Stimulated activated CD4-positive, alpha-beta T cell treated with anti-CD3 and anti-CD28 coated beads, Interleukin-12 subunit alpha, Interleukin-12 subunit beta, amount 100 ng/mL, for 24 hours (primary cell): ENCODE measurements at places on chromosomes 7 and 10.

GRCh38 chr7:77529279-77529678 lies 7.8 kb upstream of the PTPN12 start:
- no peak for DNase-seq

DNA sequence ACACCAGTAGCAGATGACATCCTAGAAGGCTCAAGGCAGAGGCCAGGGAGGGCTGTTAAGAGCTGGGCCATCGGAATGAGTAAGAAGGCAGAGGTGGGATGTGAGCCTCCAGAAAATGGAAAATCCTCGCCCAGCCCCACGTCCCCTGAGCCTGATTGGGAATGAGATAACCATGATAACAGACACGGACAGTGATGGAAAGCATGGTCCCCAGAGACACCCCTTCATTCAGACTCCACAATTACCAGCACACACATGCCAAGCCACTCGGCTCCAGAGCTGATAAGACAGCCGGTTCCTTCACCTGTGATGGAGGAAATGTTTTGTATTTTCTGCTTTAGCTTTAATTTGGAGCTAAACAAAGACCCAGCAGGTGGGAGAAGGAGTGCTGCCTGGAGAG lies 106.0 kb downstream of the GRID1 start:
- DNase-seq, result no peak

- no peak for DNase-seq
Measured at GRCh38 chr7:91491868-91492267, 227.6 kb downstream of the FZD1 start.

DNA sequence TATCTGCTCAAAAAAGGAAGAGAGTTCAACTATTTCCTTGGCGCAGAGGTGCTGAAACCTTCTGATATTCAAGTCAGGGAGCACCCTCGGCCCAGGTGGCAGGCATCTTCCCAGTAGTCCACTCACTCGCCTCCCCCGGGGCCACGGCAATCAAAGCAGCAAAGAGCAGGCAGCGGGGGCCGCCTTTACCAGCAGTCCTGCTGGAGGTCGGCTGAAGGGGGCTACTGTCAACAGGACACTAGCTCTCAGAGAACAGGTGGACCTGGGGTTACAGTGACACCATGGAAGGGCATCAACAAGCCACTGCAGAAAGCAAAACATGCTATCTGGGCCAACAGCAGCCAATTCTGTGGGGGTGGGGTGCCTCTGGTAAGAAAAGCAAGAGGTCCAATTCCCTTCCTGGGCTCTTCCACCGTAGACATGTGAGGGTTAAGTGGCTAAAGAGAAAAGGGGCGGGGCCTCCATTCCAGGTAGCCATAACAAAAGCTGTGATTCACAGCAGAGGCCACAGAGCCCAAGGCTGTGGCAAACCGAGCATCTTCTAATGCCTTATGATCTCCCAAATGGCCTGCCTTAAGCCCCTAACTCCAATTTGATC lies 9.4 kb downstream of the FZD9 start:
- DNase-seq, result no peak

DNA sequence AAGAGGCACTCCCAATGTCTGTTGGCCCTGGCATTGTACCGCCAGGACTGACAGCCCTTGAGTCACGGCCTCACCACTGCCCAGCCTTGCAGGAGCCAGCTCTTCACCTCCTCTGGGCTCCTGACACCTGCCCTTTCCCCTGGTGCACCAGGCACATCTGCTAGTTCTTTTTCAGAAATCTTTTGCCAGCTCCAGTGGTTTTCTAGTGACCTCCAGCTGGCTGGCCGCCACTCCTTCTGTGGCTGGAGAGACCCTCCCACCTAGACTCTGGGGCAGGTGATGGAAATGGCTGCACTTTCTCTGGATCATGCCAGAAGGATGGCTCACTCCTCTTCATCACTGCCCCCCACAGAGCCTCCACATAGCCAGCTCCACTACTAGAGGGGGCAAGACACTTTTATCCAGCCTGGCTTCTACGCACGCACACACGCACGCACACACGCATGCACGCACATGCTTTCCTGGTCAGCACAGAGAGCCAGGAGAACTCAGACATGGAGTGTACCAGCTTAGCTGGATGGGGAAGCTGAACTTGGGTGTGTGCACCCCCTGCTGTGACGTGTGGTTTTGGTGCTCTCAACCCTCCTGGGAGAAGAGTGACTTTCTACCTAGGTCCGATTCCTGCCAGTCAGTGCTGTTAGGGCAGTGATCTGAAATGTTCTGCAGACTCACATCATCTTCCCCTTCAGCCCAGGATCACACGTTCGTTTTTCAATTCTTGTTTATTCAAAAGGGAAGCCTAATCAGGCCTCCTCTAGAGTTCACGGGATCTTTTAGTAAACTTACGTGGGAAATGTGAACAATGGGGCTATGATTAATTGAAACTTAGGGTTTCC lies 222.0 kb downstream of the PRPF18 start:
- no peak for DNase-seq

DNA sequence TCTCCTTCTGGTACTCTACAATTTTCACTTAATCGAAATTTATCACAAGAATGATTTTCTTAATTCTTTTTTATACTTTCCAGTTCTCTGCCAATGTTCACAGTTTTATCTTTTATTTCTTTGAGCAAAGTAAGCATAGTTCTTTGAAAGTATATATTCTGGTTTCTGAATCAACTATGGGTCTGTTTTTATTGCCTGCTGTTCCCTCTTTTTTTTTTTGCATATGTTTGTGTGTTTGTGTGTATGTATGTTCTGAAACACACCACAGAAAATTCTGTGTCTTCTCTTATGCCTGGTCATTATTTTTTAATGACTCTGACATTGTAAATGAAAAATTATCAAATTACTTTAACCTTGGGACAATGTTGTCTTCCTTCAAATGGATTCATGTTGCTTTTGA lies 15.9 kb upstream of the TMEM273 start:
- DNase-seq, result no peak

GRCh38 chr7:96621932-96622331 lies 87.7 kb downstream of the SEM1 start:
- DNase-seq, result no peak

DNA sequence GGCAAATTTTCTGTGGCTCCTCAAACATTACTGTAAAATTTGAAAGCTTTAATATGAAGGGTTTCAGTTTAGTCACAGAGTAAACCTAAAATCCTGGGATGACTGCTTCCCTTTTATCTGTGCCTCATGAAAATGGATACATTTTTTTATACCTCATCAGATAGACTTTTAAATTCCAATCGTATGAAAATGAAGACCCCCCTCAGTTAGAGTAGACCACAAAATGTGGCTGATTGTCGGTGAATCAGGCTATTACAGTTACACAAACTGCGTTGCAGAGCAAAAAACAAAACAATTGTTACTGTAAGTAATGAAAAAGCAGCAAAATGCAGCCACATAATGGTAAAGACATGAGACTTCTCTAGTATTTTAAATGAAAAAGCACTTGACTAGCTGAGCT lies 296.2 kb downstream of the CNTNAP2 start:
- no peak for DNase-seq

DNA sequence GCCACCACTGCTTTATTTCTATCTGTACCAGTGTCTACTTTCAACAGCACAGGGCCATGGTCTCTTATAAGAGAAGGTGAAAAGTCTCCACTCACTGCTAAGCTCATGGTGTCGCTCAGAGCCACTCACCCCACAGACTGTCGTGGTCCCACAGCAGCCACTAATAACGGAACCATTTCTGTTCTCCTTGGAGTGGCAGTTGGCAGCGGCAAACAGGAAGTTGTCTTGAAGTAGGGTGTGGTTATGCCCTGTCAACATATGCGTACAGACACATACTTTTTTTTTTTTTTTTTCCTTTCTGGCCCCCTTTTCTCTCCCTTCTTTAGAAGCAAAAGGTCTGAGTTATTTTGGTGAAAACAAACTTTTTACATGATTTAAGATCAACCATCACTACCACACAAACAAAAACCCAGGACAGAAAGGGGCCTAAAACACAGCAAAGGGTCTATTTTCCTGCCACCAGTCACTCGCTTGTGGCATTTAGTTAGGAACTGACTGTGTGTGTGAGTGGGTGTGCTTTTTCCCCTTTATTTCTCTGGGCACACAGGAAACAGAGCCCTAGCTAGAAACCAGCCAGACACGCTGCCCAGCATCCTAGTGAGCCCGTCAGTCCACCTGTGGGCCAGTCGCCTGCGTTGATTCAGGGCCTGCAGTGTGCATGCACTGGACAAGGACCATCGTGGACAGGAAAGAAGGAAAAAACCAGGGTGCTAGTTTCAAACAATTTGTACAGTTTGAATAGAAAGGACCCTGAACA lies 96.7 kb upstream of the EFCAB10 start:
- DNase-seq, result no peak

DNA sequence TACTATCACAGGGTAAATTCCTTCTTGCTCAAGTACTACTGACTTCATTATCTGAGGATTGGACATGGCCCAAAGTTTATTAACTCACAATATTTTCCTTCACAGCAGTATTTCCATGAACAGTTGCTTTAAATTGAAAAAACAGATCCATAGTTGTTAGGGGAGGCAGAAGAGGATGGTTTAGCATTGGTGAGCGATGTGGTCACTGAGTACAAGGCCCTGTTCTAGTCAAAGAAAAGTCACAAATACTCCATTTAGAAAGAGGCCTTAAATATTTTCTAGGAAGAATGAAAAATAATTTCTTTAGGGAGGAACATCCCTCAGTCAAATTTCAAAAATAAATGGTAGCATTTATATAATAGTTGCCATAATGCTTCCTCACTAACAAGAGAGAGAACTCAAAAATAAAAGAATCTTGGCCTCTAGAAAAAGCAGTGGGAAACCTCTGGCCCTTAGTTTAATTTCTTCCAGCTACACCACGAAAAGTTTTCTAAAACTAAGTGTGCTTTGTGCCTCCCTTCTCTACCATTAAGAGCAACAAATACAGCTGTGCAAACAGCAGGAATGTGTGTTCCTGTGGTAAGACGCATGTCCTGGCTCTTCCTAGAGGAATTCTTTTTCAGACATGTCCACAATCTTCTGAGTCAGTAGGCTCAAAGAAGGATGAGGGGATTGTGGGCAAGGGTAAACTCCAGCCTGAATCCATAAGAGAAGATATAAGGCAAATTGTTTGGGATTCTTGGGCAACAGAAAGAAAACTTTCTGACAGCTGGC lies 105.7 kb downstream of the HOXA1 start:
- no peak for DNase-seq

GRCh38 chr10:25457552-25457951 lies 282.8 kb downstream of the GPR158 start:
- DNase-seq, result no peak

DNA sequence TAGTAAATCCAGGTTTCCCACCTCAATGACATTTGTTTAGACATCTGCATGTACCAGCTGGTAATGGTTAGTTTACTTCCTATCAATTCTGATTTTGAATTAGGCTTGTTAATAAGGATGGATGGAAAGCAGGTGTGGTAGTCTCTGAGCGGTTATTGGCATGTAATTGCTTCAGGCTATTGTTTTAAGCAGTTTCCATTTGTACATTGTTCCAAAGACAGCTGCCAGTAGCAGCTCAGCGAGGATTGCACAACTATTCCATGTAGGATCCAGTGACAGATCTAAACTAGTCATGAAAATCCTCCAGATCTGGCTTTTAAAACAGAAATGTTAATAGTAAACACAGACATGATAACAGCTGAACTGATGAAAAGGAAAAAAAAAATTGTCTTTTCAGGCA lies 436.0 kb upstream of the ADARB2 start:
- no peak for DNase-seq

DNA sequence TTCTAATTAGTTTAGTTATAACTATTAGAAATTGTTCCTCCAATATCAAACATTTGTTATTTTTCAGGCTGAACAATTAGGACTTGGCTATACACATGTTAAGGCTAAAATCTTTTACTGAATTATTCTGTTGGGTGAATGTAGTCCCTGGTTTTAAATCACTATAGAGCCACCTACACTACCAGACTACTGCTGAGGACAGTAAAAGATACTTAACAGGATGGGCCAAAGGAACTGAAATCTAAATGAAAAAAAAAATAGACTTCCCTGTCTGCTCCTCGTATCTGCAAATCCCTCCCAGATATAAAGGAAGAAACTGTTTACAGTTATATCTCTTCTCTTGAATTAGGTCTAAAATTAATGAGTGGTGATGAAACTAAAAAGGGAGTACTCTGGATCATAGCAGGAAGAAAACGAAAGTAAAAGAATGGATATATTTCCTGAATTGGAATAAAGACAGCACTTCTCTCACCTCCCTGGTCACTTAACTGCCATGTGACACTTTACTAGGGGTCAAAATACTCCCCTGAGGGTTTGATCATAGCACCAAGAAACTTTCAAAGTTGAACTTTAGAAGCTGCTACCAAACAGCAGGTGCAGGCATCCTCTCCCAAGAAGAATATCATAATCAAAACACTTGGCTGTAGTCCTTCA lies 12.7 kb downstream of the FBXW4 start:
- no peak for DNase-seq

DNA sequence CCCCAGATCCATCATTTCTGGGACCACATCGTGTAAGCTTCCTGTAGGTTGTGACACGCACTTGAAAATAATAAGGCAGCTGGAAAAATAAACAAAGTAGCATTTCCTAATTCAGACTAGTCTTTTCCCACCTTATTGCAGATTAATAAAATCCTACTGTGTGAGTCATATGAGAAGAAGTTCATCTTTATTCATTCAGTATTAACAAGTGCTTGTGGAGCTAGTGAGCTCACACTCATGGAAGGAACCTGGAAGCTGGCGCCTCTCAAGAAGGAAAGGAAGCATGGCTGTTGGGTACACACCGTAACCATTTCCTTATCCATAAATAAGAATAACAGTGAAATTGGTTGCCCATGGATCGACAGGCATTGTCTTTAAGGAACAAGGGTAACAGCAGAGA lies 152.6 kb upstream of the PFKP start:
- no peak for DNase-seq

DNA sequence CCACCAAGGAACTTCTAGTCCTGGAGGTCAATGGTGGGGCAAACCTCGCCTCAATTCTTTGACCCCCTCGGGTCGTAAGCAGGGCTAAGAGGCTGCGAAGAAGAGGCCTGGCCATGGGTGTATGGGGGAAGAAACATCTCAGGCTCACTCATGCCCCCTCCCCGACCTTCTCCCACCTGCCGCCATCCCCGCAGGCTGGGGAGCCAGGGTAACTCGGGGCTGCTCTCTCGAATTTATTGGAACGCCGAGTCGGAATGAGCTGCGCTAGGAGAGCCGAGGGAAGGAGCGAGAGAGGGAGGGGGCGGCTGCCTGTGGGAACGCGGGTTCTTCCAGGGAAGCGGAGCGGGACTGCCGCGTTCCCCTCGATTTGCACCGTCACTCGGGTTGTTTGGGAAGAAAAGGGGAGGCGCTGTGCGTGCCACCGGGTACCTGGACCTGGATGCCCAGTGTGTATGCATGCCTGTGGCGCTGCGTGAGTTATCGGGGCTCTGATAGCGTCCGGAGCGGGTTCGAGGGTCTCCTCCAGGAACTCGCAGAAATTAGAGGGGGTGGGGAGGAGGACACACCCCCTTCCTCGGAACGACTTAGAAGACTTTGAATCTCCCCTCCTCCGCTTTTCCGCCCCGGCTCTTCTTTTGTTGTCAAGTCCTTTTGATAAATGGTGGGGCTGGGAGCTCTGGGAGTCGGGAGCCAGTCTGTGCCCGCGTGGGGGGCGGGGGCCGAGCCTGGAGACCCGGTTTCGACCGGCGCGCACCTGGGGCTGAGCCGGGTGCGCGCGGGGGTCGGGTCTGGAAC lies 1.8 kb upstream of the ZNF503 start:
- no peak for DNase-seq
